Stimulated activated memory B cell treated with anti-CD40 and anti-IgM and Interleukin-4, amounts not matched to agents 10 μg/mL and 1 μg/mL and 100 μg/mL, for 72 hours (primary cell): ENCODE measurements at places on chromosomes 3 and 15.

GRCh38 chr3:55647670-55648069 is 160.6 kb upstream of the WNT5A start:
- ATAC-seq = no peak

GRCh38 chr3:120506076-120506827 is 55.5 kb upstream of the FSTL1 start:
- no peak for ATAC-seq

GRCh38 chr15:28921919-28922706 is 36.3 kb downstream of the APBA2 start:
- ATAC-seq = peak; percentile 41

GRCh38 chr15:57696146-57696545 is 10.4 kb upstream of the POLR2M start:
- ATAC-seq = no peak
